ENCODE measurements at places on chromosomes 1 and 21.

- no peak for DNase-seq
These were observed 129.6 kb upstream of the TMEM51 start for GRCh38 chr1:15023976-15024375.

DNA sequence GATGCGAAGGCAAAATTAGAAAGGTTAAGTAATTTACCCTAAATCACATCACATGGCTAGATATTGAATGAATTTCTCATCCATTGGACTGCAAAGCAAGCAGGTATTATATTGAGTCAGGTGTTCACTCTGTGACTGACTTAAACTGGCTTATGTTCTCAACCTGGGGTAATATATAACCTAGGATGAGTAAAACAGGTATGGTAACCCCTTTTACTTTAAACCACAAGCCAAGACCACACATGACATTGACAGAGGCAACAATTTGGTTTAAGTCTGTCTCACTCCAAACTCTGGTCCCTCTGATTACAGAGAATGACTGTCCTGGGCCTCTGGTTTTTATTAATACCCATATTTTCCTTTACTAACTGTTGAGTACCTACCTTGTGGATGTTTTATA lies 33.3 kb downstream of the MAEL start:
- DNase-seq: no peak

- no peak for DNase-seq
These were observed 66.9 kb downstream of the DYRK1A start for GRCh38 chr21:37433456-37433840.

DNA sequence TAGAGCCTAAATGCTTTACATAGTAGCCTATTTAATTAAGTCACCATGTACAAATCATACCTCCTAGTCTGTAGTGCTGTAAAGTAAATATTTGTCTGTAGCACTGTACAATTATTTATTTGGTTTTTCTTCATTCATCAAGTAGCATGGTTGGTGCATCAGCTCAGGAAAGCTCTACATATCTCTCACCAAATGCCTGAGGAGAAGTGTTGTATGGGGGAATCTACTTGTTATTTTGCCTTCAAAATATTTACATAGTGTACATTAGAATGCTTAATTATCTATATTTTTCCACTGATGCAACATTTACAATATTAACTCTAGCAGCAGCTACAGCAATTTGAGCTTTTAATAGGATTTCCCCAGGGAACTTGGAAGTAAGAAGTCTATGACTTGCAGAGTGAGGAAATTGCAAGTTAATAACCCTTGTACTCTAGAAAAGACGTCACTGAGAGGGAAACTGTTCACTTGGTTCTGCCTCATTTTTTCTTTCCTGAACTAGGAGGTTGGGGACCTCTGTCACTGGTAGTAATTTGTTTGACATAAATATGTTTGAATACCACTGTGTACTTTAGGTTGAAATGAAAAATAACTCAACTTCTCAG lies 207.4 kb downstream of the PDE4B start:
- DNase-seq: no peak

DNA sequence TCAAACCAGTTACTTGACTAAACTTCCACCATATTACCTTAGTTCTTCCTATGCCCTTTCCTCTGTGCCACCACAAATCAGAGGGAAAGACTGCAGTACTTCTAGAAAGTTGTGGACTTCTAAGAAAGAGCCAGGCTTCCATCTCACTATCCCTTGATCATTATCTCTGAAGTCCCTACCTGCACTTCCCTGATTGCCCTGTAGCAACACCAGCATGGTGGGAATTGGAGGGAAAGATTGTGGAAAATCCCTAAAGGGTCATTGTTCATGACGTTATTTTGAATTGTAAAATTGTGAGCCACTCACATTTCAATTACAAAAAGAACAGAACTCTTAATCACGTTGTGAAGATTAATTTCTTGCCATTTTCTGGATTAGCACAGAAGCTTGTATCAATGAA lies 23.4 kb upstream of the KIAA1614 start:
- no peak for DNase-seq

DNA sequence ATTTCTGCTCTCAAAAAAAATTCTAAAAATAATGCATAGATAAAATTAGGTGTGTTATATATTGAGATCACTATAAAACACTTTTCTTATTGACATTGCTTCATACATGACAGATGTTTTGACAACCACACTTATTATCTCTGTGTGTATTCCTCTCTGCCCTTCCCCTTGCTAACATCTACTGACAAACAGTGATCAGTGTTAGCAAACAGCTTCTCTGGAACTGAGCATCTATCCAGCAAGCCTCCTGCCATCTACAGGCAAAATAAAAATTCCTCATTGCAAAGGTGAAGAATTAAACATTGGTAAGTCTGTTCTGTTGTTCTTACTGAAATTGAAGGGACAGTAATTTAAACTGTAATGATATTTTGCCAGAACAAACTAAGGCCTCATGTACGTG lies 2153.9 kb downstream of the NCAM2 start:
- no peak for DNase-seq

GRCh38 chr1:40770296-40771070 lies 13.1 kb upstream of the KCNQ4 start:
- DNase-seq: no peak

DNA sequence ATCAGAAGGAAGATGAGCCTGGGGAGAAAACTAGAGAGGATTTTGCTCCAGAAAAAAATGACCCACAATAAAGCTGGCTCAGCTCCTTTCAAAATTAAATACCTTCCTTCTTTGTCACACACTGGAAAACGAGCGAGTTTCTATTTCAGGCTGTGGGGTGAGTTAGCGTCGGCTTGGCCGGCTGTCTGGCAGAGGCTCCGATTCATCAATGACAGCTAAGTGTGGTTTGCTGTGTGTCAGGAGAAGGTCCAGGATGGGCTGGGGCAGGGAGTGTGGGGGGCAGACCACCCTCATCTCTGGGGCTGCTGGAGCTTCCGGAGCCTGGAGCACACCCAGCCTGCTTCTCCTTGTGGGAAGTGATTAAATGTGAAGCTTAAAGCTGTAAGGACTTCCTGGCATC lies 120.2 kb downstream of the ETS2 start:
- no peak for DNase-seq

GRCh38 chr1:230875370-230875769 lies 7.0 kb upstream of the C1orf198 start:
- no peak for DNase-seq

- DNase-seq: no peak
These were observed 11.7 kb upstream of the SNAPIN start for GRCh38 chr1:153646672-153647345.

- DNase-seq: no peak
These were observed 172.7 kb upstream of the FGGY start for GRCh38 chr1:59124166-59124565.

GRCh38 chr1:184379111-184379752 lies 7.6 kb upstream of the C1orf21 start:
- no peak for DNase-seq

- no peak for DNase-seq
These were observed 4.5 kb downstream of the CFHR3 start for GRCh38 chr1:196779093-196779492.

DNA sequence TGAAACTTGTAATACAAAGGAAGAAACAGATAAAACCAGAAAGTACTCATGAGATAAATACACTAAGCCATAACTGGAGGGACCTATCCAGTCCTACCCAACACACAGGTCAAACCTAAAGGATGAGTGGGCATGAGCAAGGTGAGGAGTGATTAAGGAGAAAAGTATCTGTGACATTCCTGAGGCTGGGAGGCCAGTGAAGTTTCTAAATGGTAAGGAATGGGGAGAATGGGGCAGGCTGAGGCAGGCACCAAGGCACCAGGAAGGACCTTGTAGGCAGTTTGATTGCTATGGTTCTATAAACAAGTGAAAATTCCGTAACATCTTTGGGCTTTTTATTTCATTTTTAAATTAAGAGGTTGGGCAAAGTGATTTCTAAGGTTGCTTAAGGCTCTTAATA lies 10.4 kb downstream of the DDX59 start:
- DNase-seq: no peak

DNA sequence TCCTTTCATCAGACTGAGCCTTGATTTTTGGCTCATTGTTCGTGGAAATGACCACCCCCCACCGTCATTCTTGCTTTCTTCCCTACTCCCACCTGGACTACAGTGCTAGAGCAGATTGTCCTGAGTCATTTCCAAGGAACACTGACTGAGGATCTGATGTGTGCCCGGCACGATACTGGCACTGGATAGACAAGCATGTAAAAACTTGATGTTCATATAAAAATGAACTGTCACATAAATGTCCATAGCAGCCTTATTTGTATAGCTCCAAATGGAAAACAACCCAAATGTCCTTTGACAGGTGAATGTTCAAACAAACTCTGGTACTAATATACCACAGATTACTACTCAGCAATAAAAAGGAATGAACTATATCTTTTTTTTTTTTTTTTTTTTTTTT lies 18.6 kb upstream of the SLC45A3 start:
- DNase-seq: no peak

GRCh38 chr1:97337250-97338030 lies 583.4 kb downstream of the DPYD start:
- no peak for DNase-seq
